Left cardiac atrium (tissue), 4 donors: ENCODE measurements at places on chromosomes 1 and 21. TPM values are rescaled to one million over a fixed set of nuclear protein-coding genes. Genes with fewer than 3 reads are reported as not detected.

GRCh38 chr1:14743368-14743767 lies 144.9 kb downstream of the KAZN start:
- no peak for DNase-seq

DNA sequence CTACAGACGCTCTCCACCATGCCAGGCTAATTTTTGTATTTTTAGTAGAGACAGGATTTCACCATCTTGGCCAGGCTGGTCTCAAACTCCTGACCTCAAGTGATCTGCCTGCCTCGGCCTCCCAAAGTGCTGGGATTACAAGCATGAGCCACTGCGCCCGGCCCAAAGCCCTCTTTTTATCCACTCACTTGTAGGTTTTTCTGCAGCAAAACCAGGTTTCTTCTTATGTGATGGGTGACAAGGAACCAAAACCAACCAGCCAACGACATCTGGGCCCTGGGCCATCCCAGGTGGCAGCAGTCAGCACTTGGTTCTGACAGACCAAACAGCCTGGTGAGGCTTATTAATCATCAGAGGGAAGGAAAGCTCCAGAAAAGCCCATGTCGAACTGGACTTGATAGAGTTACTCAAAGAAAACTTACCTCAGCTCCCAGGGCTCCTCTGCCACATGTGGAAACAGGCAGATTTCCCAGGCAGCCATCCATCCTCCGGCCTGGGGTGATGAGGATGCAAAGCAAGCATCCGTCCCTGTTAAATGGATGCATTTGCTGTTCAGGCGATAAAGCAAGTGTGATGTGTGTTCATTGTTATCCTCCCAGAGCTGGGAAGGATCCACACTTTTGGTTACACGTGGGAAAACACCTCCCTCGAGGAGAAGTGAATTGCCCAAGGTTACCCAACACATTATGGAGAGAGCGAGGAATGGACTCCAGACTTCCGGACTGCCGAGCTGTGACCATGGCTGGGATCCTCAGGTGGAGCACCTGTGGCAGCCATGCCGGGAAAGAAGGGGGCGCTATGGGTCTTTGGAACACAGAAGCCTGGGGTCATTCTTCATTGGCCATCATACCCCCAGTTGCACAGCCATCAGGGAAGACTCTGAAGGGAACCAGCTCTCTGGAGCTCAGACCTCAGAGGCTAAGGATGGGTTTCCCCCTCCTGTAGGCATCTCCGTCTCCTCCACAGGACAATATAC lies 118.8 kb downstream of the HUNK start:
- DNase-seq = no peak

- DNase-seq = no peak
Observed at GRCh38 chr1:52423771-52424170, 19.4 kb downstream of the PRPF38A start.

- DNase-seq = no peak
Observed at GRCh38 chr1:96651517-96651916, 70.1 kb upstream of the PTBP2 start.

GRCh38 chr1:183577897-183578465 lies 12.3 kb downstream of the NCF2 start:
- DNase-seq = no peak

- DNase-seq = no peak
Observed at GRCh38 chr1:23796466-23797271, 3.9 kb downstream of the GALE start.

DNA sequence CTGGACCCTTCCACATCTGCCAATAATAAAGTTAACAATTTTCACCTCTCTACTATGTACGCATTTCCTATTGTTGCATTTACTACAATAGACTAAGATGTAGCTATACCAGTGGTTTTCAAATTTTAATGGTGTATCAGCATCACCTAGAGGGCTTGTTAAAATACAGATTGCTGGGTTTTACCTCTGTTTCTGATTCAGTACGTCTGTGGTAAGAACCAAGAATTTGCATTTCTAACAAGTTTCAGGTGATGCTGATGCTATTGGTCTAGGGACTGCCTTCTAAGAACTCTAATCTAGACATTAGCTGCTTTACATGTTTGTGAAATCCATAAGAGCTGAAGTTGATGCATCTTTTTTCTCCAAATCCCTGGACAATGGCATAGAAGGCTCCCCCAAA lies 59.7 kb downstream of the ERICH3 start:
- DNase-seq = no peak

- no peak for DNase-seq
Observed at GRCh38 chr1:30029677-30030076, 693.7 kb downstream of the MATN1 start.

DNA sequence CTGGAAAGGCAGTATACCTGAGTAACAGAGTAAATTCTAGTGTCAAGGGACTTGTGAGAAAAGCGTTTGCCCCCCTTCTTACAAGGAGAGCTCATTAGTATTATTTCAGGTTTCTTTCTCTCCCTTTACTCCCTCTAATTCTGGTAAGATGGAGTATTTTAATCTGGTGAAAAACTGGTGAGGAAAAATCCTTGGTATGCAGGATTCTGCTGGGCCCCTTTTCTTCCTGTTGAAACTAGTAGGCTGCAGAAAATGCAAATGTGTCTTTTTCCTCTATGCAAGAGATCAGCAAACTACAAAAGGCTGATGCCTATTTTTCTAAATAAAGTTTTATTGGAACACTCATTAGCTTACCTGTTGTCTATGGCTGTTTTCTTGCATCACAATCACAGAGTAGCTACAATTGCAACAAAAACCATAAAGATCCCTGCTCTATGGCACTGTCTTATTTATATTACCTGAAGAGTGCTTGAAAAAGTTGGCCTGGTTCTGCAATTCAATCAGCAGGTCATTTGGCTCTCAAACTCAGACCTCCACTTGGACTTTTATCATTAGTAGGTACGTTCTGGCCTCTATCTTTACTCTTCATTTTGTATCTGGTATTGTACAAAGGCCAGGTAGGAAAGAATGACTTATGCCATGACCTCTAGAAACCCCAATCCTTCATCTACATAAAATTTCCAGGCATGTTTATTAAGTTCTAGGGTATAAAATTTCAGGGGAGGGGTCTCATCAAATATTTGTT lies 109.6 kb downstream of the AKT3 start:
- no peak for DNase-seq

DNA sequence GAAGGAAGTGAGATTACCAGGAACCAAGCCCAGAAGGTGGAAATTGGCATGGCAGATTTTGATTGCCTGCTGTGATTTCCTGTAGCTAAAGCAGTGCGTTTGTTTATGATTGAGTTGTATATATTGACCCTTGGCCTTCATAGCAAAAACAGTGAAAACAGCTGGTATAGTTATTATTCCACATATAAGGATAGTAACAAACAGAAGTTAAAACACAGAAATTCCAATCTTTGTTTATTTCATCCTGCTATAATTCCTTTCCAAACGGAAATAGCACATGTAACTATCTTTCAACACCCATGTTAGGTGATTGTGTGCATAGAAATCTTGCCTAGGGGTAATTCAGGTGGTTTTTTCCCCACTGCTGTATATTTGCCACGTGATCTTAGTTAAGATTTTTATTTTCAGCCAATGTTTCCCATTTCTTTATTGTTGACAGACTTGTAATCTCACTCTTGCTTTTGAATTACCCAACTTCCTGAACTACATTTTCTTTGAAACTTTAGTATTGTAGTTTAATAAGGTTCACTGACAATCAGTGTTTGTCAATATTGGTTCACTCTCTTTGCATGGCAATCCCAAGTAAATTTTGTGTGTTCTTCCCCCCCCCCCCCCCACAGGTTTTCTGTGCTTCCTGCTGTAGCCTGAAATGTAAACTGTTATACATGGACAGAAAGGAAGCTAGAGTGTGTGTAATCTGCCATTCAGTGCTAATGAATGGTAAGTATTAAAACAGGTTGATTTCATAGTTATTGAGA lies 102.7 kb downstream of the CC2D1B start:
- no peak for DNase-seq

DNA sequence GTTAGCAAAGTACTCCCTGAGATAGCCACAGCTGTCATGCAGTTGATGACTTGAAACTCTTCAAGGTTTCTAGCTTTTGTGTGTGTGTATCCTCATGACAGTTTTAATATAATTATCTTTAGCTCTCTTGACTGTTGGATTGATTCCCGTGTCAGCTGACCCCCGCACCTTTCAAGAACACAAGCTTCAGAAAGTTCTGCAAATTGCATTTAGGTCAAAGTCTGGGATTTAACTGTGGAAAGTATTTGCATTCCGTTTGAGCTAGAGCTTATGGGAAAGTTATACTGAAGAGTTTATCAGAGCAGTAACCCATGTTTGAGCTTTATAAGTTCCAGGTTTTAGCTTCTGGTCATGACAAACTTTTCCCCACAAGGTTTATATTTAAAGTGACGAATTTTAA lies 380.1 kb upstream of the CHRM3 start:
- DNase-seq = no peak

DNA sequence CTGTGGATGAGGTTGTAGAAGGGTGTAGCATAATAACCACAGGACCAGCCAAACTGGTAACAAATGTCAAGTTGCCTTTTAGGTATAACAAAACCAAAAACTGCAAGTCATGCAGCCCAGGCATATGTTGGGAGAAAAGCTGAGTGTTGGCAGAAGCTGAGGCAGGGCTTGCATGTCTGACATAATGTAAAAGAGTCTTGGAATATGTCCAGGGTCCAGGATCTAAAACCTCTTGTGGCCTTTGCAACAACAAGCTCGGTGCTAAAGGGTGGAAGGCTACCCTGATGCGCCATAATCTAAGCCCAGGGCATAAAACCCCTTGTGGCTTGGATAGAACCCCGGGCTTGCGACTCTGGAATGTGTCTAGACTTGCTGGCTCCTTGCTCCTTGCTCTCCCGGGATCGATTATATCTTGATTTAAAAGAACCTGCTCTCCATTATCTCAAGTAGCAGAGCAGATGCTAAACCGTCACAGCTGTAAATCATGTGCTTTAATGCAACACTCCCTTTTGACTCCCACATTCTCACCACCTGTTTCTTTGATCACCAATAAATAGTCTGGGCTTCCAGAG lies 26.5 kb upstream of the SLC35A3 start:
- DNase-seq = no peak

- DNase-seq = no peak
Observed at GRCh38 chr21:42760951-42761751, 107.7 kb downstream of the PDE9A start.

- DNase-seq = no peak
Observed at GRCh38 chr1:6667139-6667538, 34.5 kb downstream of the DNAJC11 start.

GRCh38 chr1:192951691-192952460 lies 107.3 kb downstream of the UCHL5 start:
- no peak for DNase-seq

- DNase-seq = peak; percentile 48
Observed at GRCh38 chr1:107750364-107750959, 214.5 kb downstream of the VAV3 start.

GRCh38 chr1:115337633-115338456 lies at the start of gene NGF:
Gene NGF (minus strand): TSS chr1:115338249. CDS start chr1:115286795, 51,454 bp downstream.
- peak; percentile 70 for DNase-seq

- DNase-seq = no peak
Observed at GRCh38 chr1:48036710-48037355, 39.6 kb upstream of the TRABD2B start.

- DNase-seq = peak; percentile 54
Observed at GRCh38 chr1:212234431-212235395, 50.5 kb upstream of the PPP2R5A start.

DNA sequence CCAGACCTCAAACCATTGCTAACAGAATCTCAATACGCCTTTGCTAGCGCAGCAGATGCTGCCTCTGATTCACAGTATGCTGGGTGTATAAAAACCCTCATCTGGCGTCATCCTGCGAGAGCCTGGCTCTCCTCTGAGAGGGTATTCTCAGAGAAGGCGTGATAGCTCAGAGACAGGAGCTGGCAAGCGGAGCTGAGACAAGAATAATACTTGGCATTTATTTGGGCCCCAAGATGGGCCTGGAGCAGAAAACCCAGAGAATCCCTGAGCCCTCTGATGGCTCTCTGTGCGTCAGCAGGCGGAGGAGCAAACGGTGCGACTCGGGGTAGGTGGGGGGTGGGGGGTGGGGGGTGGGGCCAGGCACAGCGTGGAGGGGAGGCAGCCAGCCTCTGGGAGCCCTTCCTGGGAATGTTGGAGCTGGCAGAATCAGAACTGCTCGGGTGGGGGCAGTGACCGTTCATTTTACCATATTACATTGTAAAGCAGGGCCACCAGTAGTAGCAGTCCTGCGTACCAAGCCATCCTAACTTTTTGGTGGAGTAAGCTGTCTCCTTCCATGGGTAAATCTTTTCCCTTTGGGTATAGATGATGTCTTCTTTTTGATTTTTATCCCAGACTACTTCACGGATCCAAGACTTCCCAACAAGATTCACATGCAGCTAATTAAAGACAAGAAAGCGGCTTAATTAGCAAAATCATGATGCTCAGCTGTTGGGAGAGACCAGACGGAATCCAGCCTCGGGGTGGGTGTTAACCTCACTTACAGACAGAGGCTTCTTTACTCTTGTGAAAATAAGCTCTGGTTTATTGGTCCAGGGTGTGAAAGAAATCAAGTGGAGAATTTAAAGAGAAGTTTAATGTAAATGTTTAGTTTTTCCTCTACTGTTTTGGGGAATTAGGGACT lies 7.1 kb downstream of the RIIAD1 start:
- DNase-seq = no peak

GRCh38 chr1:214902636-214903320 lies 179.8 kb upstream of the KCNK2 start:
- no peak for DNase-seq

Gene TNNI3K
- 4.8 TPM for total RNA-seq

Gene GPR153
- 10.5 TPM for total RNA-seq

Gene NOS1AP
- 2.8 TPM for total RNA-seq

Gene TEKT2
- total RNA-seq = not detected

Gene SYNC
- 14.5 TPM for total RNA-seq

Gene FDPS
- 92.9 TPM for total RNA-seq
